Activated CD4-positive, alpha-beta memory T cell treated with anti-CD3 and anti-CD28 coated beads for 36 hours (primary cell): ENCODE measurements at places on chromosomes 4 and X. TPM values are rescaled to one million over a fixed set of nuclear protein-coding genes. Genes with fewer than 3 reads are reported as not detected.

- DNase-seq, result no peak
Observed at GRCh38 chrX:12994321-12994720, 19.4 kb downstream of the TMSB4X start.

DNA sequence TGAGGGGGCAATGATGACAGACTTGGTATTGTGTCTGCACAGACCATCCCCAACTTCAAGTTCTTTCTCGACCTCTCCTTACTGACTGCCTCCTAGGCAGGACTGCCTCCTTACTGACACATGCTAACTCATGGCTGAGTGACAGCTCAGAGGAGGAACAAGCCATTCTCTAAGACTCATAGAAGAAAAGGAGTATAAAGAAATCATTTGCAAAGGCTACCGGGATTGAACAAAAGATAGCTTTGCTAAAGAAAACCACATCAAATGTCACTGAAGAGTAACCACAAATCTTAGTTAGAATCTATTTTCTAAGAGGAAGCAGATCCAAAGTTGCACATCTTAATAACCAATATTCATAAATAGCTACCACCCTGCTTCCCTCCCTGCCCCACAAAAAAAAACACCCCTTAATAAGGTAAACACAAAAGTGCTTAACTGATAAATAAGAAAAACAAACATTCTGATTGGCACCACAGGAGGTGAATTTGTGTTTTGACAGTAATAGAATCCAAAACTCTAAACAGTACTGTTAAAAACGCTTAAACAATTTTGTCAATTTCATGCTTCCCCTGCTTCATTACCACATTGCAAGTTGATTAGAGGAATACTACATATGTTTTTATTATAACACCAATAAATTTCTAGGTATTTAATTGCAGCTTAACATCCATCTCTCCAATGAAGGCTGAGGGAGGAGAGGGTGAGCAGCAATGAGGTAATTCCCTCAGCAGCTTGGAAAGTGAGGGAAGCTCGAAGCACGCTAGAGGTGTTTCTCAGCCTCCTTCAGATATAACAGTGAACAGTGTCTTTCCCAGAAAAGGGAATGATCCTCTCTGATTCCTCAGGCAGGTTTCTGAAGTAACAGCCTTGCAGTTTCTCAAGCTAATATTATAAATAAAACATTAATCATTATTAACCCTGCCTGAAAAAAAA lies 160.0 kb downstream of the HNRNPD start:
- no peak for DNase-seq

DNA sequence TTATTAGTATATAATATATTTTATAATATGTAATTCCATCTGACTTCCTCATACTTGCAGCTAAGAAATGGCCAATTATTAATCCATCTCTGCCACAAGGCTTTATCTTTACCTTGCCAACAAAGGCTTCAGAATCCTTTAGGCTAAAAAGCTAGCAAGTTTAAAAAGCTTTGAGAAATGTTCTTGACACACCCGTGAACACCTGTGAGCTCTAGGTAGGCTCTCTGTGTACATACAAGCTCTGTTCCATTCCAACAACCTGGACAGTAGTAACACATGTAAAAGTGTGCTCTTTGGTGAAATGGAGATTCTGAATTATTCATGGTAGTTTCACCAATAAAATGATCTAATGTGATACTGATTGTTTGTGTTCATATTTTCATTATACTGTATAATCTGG lies 49.7 kb upstream of the USP9X start:
- no peak for DNase-seq

- no peak for DNase-seq
Observed at GRCh38 chr4:165192500-165192898, 14.9 kb upstream of the KLHL2 start.

- DNase-seq, result no peak
Observed at GRCh38 chr4:143667461-143667860, 33.0 kb downstream of the FREM3 start.

DNA sequence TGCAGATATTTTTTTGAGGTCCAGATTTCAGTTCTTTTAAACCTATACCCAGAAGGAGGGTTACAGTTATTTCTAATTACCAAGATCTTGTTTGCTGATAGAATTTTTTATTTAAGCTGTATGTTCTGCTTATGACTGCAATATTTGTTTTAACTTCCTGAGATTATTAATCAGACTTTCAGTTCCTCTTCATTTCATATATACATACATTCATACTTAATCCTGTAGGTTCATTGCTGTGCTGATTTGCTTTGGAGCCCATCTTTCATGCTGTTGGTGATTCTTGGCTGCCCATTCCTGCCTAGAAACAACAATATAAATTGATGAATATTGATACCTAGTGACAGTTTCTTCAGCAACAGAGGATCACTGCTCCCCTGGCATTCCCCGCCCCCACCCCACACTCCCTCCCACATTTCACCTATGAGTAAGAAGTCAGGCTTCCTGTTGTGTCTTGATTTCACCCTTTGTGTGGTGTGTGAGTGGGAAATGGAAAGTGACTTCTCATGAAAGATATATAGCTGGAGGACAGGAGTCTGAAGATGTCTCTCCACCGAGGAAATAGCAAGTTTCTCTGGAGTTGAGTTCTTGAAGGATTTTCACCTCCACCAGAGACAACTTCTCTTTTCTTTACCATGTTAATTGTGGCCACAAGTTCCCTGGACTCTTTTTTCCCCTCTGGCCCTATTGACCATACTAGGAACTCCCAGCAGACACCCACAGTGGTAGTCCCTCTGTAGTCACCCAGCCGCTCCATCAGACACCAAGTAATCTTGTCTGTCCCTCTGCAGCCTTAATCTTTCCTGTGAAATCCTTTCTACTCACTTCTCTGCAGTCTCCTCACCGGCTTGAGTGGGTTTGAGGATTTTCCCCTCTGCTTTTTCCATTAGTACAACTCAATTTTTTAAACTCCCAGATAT lies 118.4 kb downstream of the ASB9 start:
- DNase-seq, result peak; percentile 51

- no peak for DNase-seq
Observed at GRCh38 chr4:3073158-3074077, 920 bp downstream of the HTT-AS start.

MMGT1 gene
- total RNA-seq, result 21.4 TPM

CTAG2 gene
- total RNA-seq, result not detected

CCDC160 gene
- not detected for total RNA-seq

ATP6AP1 gene
- 30.8 TPM for total RNA-seq
